D721Med (cell line): ENCODE measurements at places on chromosomes 4 and X.

DNA sequence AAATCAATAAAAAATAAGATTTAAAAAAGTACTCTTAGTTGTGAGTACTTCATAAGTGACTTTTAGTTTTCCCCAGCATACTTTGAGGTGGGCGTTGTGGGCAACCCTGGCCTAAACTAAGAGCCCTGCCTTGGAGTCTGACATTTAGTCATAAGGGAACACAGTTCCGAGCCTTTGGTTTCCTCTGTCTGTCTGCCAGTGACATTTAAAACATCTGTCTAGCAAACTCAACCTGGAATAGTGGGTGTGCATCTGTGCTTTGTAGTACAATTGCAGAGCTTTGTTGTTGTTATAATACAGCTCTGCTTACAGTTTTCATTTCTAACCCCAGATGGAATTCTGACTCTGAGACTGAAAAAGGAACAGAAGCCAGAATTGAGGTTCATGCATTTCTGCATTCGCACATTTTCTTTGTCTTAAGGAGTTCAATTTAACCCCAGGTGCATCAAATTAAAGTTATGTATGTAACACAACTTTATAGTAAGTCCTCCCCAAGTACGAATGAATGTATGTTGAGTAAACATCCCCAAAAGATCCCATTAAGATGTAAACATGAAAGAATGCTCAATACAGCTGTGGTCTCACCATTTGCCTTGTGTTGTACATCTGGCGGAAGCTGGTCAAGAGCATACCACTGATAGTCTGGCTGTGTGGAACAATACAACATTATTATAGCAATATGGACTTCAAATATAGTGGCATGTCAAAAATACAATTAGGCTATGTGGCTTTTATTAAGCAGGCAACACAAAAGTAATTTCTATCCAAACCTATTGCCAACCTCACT, 25.9 kb downstream of the TNIP3 start:
- no peak for DNase-seq

GRCh38 chr4:8201321-8201781, 2.3 kb downstream of the SH3TC1 start:
- no peak for DNase-seq

DNA sequence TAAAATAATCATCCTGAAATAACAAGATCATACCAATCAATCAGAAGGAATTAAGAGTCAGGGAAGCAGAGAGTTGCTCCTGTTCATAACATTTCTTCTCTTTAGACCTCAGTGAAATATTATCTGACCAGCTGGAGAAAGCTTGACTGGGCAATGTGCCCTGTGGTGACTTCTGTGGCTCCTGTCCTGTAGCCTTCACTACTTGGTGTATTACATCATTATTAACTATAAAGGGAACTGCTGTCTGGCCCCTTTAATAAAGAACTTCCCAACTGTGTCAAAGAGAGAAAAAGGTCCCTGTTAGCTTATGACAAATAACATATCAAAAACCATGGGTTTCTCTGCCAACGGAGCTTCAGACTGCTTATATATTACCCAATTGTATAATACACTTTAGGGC, 18.0 kb downstream of the OPHN1 start:
- no peak for DNase-seq

GRCh38 chr4:122003335-122003734, 51.5 kb upstream of the TRPC3 start:
- no peak for DNase-seq

GRCh38 chr4:180669680-180670079, 1573.5 kb upstream of the TENM3 start:
- no peak for DNase-seq

- DNase-seq: no peak
Measured at GRCh38 chr4:44756559-44756958, 30.2 kb upstream of the GNPDA2 start.

GRCh38 chr4:113981591-113981990, 2.1 kb upstream of the ARSJ start:
- no peak for DNase-seq

DNA sequence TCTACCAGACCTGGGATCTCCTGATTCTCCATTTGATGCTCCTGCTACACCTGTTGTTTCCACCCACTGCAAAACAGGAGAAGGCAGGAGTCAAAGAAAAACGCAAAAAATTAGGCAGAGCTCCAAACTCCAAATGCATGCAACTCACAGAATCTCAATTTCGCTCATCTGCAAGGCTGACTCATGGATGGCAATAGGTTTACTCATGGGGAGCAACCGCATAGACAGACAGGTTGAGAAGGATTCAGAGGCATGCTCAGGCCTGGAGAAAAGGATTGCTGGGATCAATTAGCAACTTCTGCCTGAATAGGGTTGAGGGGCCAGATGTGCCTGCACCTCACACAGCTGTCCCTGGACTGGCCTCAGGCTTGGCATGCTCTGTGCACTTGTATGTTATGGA, 231.0 kb downstream of the LDB2 start:
- no peak for DNase-seq

GRCh38 chr4:1216869-1217294, 32.0 kb downstream of the CTBP1 start:
- DNase-seq: no peak

- no peak for DNase-seq
Measured at GRCh38 chr4:4407299-4408131, 20.6 kb downstream of the NSG1 start.

- no peak for DNase-seq
Measured at GRCh38 chr4:123699880-123700771, 303.5 kb downstream of the SPRY1 start.

GRCh38 chr4:89266128-89266527, 41.5 kb downstream of the GPRIN3 start:
- no peak for DNase-seq
